ENCODE measurements at places on chromosomes 16 and 17.

DNA sequence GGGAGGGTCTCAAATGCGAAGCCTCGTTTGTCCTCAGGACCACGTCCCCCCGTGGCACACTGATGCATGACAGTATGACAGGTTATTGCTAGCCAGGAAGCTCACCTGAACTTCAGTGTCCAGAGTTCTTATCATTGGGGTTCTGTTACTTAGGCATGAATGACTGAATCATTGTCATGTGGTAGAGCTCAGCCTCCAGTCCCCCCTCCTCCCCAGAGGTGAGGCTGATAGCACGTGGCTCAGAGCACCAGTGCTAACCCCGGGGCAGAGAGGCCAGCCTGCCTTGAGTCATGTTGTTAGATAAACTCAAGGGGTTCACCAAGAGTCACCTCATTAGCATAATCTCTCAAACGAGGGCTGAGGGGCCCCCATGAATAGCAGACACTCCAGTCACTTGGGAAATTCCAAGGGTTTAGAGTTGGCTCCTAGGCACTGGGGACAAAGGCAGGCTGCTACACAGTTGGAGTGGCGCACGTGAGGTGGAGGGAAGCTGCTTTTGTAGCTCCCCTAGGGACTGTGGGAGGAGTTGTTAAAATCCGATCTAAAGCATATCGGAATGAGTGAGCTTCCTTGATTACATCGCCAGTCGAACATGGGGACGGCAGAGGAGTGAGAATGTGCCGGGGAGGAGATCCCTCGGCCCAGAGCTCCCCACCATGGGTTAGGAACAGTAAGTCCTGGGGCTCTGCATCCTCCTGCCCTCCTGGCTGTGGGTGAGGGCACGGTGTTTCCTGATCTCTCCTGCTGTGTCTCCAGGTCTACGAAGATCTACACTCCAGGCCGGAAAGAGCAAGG, 18.2 kb downstream of the DHX38 start:
- no peak for DNase-seq

- peak; percentile 94 for DNase-seq
Measured at GRCh38 chr17:5111402-5112204, at the start of gene ZNF232. Gene ZNF232 (minus strand): TSS chr17:5111878. CDS start chr17:5111822, 56 bp downstream.

GRCh38 chr17:60077672-60078519, 825 bp downstream of the HEATR6 start:
- no peak for DNase-seq

GRCh38 chr16:89150090-89150835, 21.3 kb upstream of the CDH15 start:
- DNase-seq, result no peak

DNA sequence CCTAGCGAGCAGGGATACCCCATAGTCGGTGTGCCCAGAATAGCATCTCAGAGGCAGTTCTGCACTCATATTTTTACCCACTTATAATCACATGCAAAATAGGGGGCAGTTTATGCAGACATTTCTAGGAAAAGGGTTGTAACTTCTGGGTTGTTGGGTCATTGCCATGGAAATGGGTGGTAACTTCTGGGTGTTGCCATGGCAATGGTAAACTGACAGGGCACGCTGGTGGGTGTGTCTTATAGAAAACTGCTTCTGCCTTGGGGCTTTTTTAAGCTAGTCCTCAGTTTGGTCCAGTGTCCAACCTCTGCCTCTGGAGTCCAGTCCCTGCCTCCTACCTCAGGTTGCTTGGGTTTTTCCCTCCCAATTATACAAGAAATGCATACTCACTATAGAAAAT, 7.4 kb upstream of the SPAG9 start:
- DNase-seq, result no peak

- DNase-seq, result peak; percentile 7
Measured at GRCh38 chr16:50526796-50527195, 21.4 kb upstream of the NKD1 start.

DNA sequence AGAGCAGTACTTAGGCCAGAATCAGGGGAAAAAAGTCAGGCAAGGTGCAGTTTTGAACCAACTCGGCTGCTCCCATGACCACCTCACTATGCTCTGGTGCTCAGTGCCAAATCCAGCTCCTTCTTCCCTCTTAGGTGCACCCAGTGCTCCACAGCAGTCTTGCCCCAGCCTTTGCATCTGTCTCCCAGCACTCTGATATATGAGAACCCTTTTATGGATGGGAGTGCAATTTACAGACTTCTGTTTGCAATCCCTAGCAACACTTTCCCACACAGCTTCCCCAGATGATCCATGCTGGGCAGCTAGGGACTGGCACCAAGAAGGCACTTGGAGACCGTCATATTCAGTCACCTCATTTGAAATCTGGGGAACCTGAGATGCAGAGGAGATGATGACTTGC, 267.9 kb upstream of the CCL2 start:
- no peak for DNase-seq

GRCh38 chr16:88734361-88734728, 28.0 kb downstream of the CTU2 start:
- no peak for DNase-seq

- no peak for DNase-seq
Measured at GRCh38 chr17:6209829-6210228, 139.7 kb downstream of the WSCD1 start.

Measured in breast epithelium (tissue), 4 donors.